ENCODE measurements at places on chromosomes 7 and 10.

DNA sequence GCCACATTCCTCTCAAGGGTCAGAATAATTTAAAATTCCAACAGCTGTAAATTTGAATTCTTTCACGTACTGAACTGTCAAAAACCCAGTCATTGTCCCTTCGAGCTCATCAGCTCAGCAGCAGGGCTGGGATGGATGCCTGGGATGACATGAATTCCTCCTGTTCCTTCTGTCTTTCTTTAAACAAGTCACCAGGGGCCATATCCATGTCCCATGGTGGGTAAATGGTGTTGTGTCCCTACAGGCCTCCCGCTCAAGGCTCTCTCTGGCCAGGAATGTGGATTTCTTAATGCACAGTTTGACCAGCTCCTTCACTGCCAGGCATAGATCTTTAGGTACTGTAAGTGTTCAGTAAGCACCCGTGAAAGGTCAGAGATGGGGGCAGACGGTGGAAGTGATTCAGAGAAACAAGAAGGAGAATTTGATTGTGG is 13.8 kb upstream of the TECPR1 start:
- no peak for DNase-seq

GRCh38 chr10:76572021-76572420 is 1065.6 kb downstream of the KCNMA1 start:
- no peak for DNase-seq

DNA sequence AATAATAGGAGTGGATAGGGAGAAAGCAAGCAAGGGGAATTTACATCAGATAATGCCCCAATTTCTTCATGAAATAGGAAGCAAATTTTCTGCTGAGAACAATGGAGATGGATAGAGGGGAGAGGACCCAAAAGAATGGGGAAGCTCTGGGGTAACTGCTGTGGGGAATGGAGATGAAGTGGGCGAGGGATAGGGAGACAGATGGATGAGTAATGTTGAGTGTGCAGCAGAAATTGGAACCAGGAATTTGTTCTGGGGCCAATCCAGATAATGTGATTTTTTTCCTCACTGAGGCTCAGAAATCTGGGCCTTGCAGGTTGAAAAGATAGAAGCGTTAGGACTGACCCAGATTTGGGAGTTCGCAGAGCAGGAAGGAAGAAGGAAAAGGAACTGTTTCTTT is 24.5 kb upstream of the MRC1 start:
- DNase-seq = no peak

DNA sequence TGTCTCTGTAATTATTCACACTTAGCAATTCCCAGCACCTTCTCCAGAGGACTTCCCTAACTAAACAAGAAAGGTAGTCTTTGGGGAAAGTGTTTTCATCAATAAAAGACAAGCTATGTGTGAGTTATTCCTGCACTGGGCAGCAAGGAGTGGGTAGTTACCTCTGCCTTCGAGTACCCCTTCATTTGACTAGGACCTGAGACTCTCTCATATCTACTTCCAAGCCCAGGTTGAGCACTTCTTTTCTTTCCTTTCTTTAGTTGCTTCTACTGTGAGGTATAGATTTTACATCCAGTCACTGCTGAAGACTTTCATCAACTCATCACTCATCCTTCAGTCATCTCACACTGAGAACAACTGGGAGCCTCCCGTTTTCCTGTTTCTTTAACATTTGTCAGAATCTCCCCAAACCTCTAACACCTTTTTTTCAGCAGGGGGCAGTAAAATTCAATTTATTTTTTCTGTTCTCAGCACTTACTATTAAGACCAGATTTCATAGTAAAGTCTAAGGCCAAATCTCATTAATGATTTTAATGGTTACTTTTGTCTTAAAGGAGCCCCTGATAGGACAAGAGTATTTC is 80.1 kb upstream of the PRSS1 start:
- DNase-seq = no peak

GRCh38 chr10:17381502-17382142 is 72.8 kb downstream of the ST8SIA6 start:
- DNase-seq = no peak

Measured in activated CD4-positive, CD25-positive, alpha-beta regulatory T cell (primary cell).